Trophoblast cell (in vitro differentiated cells and primary cell): ENCODE measurements at places on chromosomes 6 and 20.

DNA sequence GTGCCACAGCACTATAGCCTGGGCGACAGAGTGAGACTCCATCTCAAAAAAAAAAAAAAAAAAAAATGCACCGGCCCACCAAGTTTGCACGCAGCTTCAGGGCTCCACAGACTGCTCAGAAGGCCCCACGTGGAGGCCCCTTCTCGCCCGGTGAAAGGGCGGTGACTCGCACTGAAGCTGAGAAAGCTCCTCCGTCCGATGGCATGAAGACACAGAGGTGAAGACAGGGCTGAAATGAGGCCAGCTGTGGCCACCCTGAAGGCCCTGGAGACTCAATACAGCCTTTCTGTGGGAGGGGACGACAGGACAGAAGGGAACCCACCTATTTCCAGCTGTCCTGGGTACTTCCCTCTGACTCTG is 84.0 kb downstream of the PTPN1 start:
- H3K4me3 ChIP-seq: no peak overlapping the region
- peaks cover 10% of the 10 kb centered on the region for H3K36me3 ChIP-seq
- no peak overlapping the region for H3K27ac ChIP-seq

DNA sequence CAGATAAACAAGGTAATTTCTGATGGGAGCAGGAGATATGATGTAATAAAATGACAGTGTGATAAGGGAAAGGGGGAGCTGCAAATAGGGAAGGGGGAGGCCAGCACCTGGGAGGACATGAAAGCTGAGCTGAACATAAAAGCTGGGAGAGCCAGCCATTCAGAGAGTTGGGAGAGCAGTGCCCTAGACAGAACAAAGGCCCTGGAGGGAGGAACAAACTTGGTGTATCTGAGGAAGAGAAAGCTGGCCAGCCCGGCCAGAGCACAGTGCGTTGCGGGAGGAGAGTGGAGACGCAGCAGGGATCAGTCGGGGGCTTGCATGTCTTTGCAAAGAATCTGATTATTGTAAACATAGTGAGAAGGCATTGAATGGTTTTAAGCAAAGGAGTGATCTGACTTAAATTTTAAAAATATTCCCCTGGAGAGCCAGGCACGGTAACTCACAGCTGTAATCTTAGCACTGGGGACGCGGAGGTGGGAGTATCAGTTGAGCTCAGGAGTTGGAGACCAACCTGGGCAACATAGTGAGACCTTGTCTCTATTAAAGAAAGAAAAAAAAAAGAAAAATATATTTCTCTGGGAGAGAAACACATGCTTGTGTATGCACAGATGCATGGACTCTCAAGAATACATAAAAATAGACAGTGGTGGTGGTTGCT is 318.2 kb downstream of the ZFAND3 start:
- peaks cover 2% of the 10 kb centered on the region for H3K36me3 ChIP-seq
- no peak for DNase-seq
- H3K4me3 ChIP-seq: no peak overlapping the region

DNA sequence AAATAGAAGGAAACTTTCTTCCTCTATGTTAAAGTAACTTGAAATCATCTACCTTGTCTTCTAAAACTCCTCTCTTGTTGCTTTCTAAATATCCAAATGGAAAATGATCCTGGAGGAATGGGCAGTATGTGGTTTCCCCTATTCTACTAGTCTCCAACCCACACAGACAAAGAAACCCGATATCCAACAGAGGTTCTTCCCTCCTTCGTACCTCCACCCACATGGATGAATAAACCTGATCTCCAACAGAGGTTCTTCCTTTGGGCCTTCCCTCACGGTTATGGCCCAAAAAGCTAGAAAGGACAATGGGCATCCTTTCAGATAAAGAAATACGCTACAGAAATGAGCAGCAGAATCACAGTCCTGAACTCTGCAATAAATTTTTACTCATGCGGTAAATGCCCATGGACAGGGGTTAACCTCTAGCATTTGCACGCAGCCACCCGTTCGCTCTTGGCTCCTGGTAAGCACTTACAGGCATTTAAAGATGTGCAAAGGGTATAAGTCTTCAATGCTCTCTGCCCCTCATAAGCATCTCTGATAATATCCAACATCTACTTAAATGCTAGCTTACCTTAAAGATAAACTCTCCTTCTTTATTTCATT is 130.9 kb downstream of the GMPR start:
- H3K36me3 ChIP-seq: no peaks in the 10 kb centered on the region
- no peak overlapping the region for H3K4me3 ChIP-seq
- no peak for DNase-seq
- peaks cover 23% of the 10 kb centered on the region for H3K4me1 ChIP-seq
- H3K27me3 ChIP-seq: no peaks in the 10 kb centered on the region
- H3K27ac ChIP-seq: peak overlapping the region; percentile 44

DNA sequence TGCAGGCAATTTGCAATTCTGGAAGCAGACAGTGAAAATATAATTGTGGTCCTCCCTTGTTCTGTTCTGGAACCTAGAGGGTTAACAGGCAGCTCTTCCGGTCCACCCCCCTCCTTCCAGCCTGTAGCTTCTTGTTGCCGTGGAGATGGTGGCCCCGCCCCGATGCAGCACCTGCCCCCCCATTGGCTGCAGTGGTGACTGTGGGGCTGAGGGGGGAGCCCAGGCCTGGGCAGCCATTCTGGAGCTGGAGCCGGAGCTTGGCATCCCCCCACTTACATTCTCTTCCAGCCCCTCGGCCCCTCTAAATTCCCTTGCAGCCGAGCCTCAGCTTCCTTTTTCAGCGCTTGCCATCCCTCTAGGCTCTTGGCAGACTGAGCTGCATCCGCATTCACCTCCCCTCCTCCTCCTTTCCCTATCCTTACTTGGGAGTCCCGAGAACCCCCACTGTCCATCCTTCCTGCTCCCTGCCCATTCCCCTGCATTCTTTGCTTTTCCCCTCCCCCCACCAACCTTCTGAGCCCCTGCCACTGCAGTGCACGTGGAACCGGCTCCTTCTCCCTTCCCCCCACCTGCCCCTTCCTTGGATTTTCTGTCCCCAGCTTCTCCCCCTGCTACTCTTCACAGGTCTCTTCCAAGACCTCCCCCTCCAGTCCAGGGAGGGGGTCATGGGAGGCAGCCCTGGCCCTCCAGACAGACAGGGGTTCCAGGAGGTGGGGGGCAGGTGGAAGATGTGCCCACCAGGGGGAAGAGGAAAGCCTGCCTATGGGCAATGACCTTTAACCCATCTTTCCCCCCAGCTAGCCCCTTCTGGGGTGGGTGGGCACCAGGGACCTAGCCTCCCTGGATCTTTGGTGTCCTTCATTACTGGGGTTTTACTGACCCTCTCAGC is 11.4 kb downstream of the SYNGAP1 start:
- H3K36me3 ChIP-seq: peaks cover 12% of the 10 kb centered on the region
- no peak overlapping the region for H3K27ac ChIP-seq
- H3K27me3 ChIP-seq: no peaks in the 10 kb centered on the region
- DNase-seq: no peak
- H3K4me1 ChIP-seq: peaks cover 48% of the 10 kb centered on the region
- no peak overlapping the region for H3K4me3 ChIP-seq

- no peak overlapping the region for H3K27ac ChIP-seq
- H3K27me3 ChIP-seq: no peaks in the 10 kb centered on the region
- no peak for DNase-seq
- no peaks in the 10 kb centered on the region for H3K36me3 ChIP-seq
- H3K4me1 ChIP-seq: no peaks in the 10 kb centered on the region
These were observed 1.2 kb upstream of the GJA1 start for GRCh38 chr6:121434037-121434770.

GRCh38 chr6:20875369-20875963 is 341.2 kb downstream of the CDKAL1 start:
- H3K4me1 ChIP-seq: peaks cover 11% of the 10 kb centered on the region
- no peak for DNase-seq
- H3K36me3 ChIP-seq: no peaks in the 10 kb centered on the region
- no peak overlapping the region for H3K27ac ChIP-seq
- H3K4me3 ChIP-seq: no peak overlapping the region
- no peaks in the 10 kb centered on the region for H3K27me3 ChIP-seq

- peak overlapping the region; percentile 60 for H3K27ac ChIP-seq
- peak; percentile 35 for DNase-seq
- H3K27me3 ChIP-seq: no peaks in the 10 kb centered on the region
These were observed 65.0 kb upstream of the MAP3K4 start for GRCh38 chr6:160926281-160927276.

- H3K4me1 ChIP-seq: no peaks in the 10 kb centered on the region
- no peaks in the 10 kb centered on the region for H3K36me3 ChIP-seq
- no peak overlapping the region for H3K27ac ChIP-seq
- no peak overlapping the region for H3K4me3 ChIP-seq
- DNase-seq: peak; percentile 87
- H3K27me3 ChIP-seq: no peaks in the 10 kb centered on the region
These were observed 107.7 kb downstream of the CD109 start for GRCh38 chr6:73803562-73804241.

DNA sequence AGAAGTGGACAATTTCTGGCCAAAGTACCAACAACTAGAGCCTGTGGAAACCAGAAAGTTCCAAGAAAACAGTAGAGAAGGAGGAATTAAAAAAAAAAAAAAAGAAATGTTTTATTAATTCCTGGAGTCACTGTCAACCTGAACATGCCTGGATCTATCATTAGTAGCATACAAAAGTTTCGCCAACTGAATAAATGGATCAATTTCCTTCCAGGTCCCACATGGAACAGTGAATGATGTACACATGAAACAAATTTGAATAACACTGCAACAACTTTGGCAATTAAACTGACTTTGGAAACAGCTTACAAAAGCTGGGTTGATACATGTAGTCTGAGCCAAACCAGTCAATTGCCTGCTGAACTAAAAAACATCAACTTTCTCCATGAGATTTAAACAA is 90.0 kb upstream of the HMGCLL1 start:
- no peaks in the 10 kb centered on the region for H3K4me1 ChIP-seq
- no peak overlapping the region for H3K4me3 ChIP-seq
- H3K36me3 ChIP-seq: no peaks in the 10 kb centered on the region
- DNase-seq: no peak
- H3K27me3 ChIP-seq: no peaks in the 10 kb centered on the region
- no peak overlapping the region for H3K27ac ChIP-seq

DNA sequence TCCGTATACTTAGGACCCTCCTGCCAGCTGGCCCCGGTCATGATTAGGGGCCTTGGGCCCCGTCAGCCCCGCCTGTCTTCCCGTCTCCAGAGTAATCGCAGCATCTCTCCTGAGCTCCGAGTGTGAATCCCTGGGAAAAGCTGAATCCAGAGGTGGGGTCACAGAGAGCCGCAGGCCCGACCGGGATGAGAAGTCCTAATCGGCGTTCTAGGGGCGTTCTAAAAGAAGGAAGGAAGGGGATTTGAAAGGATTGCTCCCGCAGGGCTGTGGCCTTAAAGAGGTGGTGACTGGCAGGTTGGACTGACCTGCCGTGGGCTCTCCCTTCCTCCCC is 371 bp downstream of the HMGN4 start:
- peaks cover 5% of the 10 kb centered on the region for H3K36me3 ChIP-seq
- peak overlapping the region; percentile 85 for H3K4me3 ChIP-seq
- H3K27me3 ChIP-seq: no peaks in the 10 kb centered on the region
- peaks cover 3% of the 10 kb centered on the region for H3K4me1 ChIP-seq
- no peak for DNase-seq

- DNase-seq: no peak
- no peaks in the 10 kb centered on the region for H3K4me1 ChIP-seq
- no peaks in the 10 kb centered on the region for H3K27me3 ChIP-seq
- no peak overlapping the region for H3K4me3 ChIP-seq
- no peaks in the 10 kb centered on the region for H3K36me3 ChIP-seq
These were observed 42.3 kb downstream of the TMC2 start for GRCh38 chr20:2578475-2579192.

DNA sequence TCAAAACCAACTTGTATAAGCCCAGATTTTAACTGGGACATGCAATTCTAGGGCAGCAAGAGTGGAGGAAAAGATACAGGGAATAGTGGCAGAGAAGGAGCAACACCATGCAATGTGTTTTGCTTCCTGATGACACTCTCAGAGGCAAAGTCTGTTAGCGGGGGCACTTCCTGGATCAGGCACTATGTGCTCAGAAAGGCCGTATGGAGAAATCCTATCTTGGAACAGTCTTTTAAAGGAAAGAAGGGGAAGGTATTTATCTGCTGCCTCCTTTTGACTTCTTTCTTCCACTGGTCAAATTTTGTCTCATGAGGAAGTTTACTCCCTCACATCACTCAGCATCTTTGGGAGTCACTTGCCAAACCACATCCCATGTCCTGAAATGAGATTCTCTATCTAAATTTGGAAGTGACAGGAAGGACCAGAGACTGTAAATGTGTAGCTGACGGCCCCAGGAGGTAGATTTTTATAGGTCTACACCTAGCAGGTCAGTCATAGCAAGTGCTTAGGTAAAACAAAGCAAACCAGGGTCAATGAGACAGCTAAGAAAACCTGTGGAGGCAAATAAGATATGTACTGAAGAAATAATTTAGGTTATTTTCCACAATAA is 91.7 kb upstream of the ELOVL5 start:
- H3K27ac ChIP-seq: no peak overlapping the region
- no peaks in the 10 kb centered on the region for H3K36me3 ChIP-seq
- no peak overlapping the region for H3K4me3 ChIP-seq
- peaks cover 2% of the 10 kb centered on the region for H3K4me1 ChIP-seq
